ENCODE measurements at places on chromosomes 4 and X.
A peak's percentile ranks its signal among the peaks of the same experiment; 100 is the strongest.

DNA sequence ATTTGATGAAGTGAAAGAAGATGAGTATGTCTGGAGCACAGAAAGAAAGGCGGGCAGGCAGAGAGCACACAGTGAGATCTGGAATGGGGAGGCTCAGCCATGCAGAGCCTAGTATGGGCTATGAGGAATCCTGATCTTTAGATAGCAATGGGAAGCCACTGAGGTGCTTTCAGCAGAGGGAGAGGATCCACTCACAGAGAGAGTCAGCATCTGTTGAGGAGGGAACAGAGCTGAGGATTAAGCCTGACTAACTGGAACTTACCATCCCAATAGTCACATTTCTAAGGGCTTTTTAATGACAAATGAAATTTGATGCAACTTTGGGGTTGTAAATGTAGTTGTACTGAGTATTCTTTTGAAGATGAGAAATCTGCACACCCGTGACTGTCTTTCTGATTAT is 20.6 kb upstream of the FGFBP2 start:
- DNase-seq: no peak

DNA sequence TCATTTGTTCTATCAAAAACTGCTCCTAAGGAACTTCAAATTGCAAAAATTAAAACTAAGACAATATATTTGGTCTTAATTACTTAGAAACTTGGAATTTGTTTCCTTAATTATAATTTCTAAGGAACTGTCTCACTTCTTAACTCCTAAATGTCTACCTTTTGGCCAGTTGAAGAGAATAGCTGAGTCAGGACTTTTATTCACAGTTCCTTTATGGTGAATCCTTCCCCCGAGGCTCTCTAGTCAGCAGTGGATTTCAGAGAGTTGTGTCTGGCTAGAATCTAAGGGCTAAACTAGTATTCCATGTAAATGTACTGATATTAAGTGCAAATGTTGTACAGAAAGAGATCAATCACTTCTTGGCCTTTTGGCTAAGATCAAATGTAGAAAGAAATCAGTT is 69.3 kb downstream of the AMMECR1 start:
- DNase-seq: no peak

GRCh38 chrX:26411045-26411444 is 195.1 kb downstream of the MAGEB5 start:
- DNase-seq: no peak

GRCh38 chr4:44616621-44617020 is 34.8 kb downstream of the YIPF7 start:
- DNase-seq: no peak

DNA sequence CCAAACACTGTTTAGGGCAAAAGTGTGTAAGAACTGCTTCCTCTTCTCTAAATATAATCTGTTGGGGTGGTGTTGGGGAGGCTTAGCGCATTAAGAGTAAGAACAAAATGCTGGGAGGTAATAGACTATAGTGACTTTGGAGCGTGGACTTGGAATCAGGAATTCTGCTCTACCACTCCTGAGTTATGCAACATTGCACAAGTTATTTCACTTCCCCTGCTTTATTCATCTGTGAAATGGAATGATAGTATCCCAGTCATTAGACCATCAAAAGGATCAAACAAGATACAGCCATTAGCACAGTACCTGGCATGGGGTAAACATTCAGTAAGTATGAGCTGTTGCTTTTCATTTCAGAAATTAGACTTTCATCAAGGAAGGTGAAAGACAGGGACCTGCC is 58.7 kb downstream of the IGFBP7 start:
- no peak for DNase-seq

GRCh38 chr4:1347410-1347864 is 429 bp downstream of the UVSSA start:
- peak; percentile 45 for DNase-seq

GRCh38 chr4:81595798-81596610 is 124.3 kb upstream of the RASGEF1B start:
- DNase-seq: no peak

- DNase-seq: peak; percentile 12
Observed at GRCh38 chrX:129522184-129523078, 859 bp downstream of the SMARCA1 start.

- no peak for DNase-seq
Observed at GRCh38 chrX:37607243-37607642, 35.8 kb downstream of the LANCL3 start.

DNA sequence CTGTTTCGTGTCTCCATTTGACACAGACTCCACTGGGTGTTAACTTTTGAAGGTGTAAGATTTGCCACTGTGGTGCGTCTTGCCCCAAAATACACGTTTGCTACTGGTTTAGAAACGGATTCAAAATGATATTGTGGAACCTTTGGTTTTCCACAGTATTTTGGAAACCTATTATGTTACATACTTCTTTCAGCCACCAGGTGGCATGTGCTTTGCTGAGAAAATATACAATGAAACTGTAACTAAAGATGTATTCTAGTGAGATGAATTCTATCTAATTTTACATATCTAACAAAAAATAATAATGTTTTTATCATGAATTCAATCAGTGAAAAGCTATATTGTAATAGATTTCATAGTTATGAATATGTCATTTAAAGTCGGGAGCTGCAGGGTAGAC is 28.4 kb upstream of the SLITRK4 start:
- DNase-seq: no peak

DNA sequence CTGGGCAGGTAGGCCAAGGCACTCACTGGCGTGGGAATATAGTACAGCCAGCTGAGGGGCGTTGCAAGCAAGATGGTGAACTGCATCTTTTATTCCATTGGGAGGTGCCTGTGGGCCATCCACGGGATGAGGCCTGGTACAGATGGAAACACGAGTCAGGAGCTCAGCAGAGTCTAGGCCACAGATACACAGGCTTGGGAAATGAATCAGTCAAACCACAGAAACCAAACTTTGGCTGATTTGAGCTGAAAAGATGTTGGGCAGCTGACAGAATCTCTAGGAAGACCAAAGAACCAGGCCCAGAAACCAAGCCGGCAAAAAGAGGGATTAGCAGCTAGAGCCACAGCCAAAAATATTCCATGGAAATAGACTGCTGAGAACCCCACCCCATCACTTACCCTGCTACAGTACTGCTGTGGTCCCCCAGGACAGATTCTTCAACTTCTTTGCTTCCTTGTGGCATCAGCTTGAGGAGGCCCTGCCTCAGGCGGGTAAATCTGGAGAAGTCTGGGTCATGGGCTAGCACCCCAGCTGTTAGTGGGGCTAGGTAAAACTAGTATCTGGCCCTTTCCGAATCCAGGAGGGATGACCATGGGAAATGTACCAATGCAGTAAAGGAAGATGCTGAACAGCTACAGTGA is 75.4 kb downstream of the TMEM131L start:
- no peak for DNase-seq

DNA sequence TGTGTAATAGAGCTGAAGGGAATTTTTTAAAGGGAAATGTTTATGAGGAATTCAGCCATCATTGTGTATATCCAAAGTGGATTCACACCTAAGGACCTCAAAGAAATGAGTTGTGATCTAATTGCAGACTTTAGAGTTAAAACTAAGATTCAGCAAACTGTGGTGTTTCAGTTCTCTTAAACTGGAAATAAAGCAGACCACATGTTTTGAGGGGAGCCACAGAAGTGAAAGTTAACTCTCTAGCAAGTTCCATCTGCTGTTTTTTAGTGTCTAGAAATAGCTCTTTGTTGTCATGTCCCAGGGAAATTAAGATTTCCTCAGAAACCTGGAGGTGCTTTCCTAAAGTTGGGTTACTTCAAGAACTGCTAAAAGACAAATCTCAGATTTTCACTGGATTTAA is 97.3 kb upstream of the DDX3X start:
- no peak for DNase-seq

DNA sequence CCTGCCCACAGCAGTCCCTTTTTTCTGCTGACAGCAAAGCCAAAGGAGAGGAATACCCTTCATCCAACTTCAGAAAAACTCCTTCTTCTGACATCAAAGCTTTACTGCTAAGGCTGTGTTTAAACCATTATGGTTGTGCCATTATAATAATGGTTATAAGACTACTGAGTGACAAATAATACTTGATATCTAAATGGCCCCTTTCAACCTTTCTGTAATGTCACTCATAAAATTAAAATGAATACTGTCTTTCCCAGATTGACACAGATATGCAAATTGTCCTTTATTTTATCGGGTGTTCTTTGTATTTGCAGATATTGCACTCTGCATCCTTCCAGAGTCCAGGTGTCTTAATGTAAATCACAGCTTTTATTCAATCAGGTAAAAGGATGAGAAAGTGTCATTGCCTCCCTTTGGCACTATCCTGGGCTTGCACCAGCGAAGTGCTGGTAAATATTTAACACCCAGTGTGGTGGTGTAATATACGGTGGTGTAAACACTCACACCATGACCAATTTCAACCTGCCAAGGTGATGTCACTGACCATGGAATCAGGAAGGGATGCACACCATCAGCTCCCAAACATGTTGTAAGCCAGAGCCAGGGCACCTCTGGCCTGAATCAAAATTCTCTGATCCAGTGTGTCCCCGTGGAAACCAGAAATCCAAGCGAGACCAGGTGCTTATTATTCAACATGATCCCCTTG is 139.4 kb upstream of the TENM3 start:
- DNase-seq: no peak

- no peak for DNase-seq
Observed at GRCh38 chr4:104592183-104592582, 97.5 kb upstream of the CXXC4 start.

DNA sequence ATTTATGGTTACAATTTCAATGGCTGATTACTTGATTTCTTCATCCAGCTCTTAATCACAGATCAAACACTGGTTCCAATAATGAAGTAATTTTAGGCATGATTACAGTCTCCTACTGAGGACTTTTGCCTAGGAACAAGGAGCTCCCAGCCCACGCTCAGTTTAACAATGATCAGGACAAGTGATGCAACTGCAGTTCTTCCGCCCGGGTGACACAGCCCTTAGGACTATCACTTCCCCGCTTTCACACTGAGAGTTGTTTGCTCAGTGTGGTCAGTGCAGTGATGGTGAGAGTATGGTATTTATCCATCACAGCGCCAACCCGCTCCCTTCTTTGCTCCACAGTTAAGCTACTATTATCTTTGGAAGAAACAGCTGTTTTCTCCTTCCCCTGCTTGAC is 203.2 kb upstream of the MBNL3 start:
- no peak for DNase-seq

- DNase-seq: no peak
Observed at GRCh38 chr4:996997-997374, 3.8 kb upstream of the SLC26A1 start.

- no peak for DNase-seq
Observed at GRCh38 chrX:154549766-154550165, 2.3 kb downstream of the IKBKG start.

DNA sequence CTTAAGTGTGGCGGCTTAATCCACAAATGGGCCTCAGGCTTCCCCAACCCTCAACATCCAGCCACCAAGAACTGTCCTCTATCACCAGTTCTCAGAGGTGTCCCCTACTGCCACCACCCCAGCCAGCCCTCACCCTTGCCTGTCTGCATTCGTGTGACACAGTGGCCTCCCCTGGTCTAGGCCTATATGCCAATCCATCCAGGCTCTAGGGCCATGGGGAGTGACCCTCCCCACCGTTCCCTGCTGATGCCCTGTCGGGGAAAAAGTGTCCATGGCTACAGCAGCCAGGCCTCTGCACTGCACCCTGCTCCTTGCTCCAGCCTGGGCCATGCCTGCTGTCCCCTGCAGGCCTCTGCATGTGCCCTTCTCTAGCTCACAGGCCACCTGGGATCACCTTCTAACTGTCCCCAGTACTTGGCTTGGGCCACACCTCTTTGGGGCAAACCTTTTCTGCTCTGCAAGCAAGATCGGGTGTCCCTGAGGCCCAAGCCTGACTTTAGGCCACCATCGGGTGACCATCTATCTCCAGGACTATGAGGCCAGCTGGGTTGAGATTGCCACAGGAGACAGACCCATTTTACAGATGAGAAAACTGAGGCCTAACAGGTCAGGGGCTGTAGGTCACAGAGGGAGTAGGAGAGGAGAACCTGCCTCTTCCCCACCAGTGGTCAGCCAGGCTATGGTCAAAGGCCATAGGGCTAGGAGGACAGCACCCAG is 75.8 kb downstream of the JAKMIP1 start:
- no peak for DNase-seq

DNA sequence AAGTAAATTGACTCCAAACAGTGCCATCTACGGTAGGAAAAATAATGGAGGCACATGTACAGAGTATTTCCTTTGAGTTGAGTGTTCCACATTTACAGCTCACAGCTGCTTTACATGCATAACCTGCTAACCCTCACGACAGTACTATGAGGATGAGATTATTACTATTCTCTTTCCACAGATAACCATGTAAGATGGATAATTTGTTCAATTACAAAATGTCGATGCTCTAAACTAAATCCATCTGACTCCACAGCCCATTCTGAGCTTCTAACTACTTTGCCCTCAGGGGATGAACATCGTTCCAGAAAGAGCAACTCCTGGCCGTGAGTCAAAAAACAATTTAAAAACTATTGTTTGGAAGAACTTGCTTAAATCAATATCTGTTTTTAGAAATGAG is 330.4 kb upstream of the NWD2 start:
- DNase-seq: no peak

- no peak for DNase-seq
Observed at GRCh38 chr4:7285244-7286094, 93.1 kb downstream of the SORCS2 start.

- DNase-seq: peak; percentile 23
Observed at GRCh38 chr4:2141762-2142451, 82.8 kb downstream of the NAT8L start.

GRCh38 chr4:152605641-152606335 is 69.9 kb upstream of the FBXW7 start:
- DNase-seq: no peak

Data from activated naive CD4-positive, alpha-beta T cell treated with anti-CD3 and anti-CD28 coated beads, Interleukin-2, amount 50 U/mL, for 16 hours (primary cell).